Calu3 (cell line): ENCODE measurements at places on chromosomes 6 and 20.

DNA sequence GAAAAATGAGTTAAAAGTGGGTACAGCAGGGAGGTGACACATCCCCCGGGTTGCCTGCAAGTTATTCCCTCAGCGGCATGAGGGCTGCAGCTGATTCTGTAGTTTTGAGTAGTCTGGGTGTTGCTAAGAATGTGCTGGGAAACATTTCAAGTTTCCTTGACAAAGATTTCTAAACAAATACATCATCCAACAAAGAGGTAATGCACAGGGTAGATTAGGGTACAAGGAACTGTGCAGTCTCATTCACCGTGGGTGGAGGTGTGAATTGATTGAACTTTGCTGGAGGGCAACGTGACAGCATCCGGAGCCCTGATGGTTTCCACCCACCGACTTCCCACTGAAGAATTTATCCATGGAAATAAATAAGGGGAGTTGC, 21.8 kb downstream of the CASS4 start:
- DNase-seq, result no peak

- DNase-seq, result no peak
Measured at GRCh38 chr6:39527792-39528564, 197.2 kb downstream of the KIF6 start.

DNA sequence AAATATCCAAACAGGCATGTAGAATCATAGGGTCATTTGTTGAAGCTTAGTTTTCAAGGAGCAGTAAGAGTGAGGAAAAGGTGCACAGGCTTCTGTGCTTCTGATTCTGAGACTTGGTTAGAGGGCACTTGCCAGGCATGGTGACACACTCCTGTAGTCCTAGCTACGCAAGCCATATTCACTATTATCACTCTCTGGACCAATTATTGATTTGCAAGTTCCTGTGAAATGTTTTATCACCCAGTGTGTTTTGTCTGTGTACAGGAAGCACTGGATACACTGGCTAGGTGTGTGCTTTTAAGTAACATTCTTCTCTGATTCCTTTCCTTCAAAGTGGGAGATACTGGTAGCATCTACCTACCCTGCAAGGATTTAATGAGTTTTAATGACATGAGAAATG, 76.3 kb downstream of the JARID2 start:
- no peak for DNase-seq

DNA sequence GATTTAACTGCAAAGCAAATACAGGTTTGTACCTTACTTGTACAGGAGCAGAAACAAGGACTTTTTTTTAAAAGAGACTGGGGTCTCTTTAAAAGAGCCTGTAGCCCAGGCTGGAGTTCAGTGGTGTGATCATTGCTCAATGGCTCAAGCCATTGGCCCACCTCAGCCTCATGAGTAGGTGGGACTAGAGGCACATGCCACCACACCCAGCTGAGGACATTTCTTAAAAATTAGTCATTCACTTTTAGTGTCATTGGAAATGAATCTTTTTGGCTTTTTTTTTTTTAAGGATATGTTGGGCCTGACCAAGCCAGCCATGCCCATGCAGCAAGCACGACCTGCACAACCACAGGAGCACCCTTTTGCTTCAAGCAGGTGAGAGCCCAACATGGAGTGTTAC, 16.9 kb downstream of the SEC23B start:
- no peak for DNase-seq

- DNase-seq, result no peak
Measured at GRCh38 chr20:10669843-10670446, 3.9 kb downstream of the JAG1 start.

DNA sequence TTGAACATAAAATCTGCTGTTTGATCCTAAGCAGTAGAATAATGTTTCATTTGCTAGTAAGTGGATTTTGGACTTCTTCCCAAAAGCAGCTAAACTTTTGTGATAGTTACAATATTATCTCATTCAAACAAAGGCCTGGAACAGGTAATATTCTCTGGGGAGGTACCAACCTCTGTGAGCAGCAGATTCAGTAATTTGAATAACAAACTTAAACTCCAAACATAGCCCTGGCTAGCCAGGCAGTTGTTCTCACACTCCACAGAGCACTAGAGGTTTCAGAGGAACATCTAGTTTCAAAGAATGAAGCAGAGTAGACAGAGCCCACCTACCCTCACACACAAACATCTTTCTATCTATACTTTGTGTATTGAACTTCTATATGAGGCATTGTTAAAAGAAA, 40.9 kb downstream of the LGSN start:
- DNase-seq, result no peak

- no peak for DNase-seq
Measured at GRCh38 chr6:75077701-75078100, 128.2 kb downstream of the COL12A1 start.

DNA sequence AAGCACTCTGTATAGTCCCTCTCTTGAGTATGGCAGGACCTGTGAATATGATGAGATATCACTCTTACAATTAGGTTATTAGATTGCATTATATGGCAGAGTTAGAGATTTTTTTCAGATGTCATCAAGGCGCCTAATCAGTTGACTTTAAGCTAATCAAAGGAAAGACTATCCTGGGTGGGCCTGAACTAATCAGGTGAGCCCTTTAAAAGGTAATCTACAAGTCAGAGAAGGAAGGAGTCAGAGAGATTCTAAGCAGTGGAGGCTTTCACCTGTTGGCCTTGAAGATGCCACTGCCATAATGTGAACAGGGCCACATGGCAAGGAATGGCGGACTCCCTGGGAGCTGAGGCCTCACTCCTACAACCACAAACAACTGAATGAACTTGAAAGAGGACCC, 151.5 kb downstream of the BFSP1 start:
- no peak for DNase-seq

DNA sequence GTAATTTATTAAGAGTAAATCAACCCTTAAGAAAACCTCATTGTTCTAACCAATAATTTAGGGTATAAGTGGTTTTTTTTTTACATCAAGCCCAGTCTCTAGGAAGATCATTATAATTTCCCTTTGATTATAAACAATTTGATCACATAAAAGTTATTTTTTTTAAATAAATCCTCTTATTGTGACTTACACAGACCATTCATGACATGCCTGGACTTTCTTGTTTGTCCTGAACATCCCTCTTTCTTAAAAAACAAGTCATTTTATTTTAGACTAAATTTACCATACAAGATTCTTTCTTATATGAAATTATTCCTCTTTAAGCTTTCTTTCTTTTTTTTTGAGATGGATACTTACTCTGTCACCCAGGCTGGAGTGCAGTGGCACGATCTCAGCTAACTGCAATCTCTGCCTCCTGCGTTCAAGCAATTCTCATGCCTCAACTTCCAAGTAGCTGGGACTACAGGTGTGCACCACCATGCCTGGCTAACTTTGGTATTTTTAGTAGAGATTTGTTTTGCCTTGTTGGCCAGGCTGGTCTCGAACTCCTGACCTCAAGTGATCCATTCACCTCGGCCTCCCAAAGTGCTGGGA, 53.6 kb upstream of the AGPAT4 start:
- DNase-seq, result no peak

- peak; percentile 95 for DNase-seq
Measured at GRCh38 chr6:31462964-31463870, 34.7 kb upstream of the MICB start.

DNA sequence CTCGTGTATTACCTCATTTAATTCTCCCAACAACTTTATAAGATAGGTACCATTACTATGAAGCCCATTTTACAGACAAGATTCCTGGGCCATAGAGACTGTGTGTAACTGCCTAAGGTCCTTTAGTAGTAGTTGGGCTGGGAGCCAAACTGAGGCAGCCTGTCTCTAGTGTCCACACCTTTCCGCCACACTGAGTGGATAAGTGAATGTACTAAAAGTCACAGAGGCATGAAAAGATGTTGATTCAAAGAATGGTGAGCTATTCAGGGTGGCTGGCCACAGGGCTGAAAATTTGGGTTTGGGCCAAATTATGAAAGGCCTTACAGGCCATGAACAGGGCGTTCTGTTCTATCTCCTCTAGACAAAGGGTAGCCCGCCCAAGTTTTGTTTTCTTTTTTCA, 11.0 kb downstream of the CD24 start:
- no peak for DNase-seq

GRCh38 chr6:159098636-159099106, 53.9 kb upstream of the TAGAP start:
- DNase-seq, result no peak

GRCh38 chr6:27601668-27602254, 128.9 kb upstream of the ZNF184 start:
- no peak for DNase-seq

- peak; percentile 59 for DNase-seq
Measured at GRCh38 chr6:17589406-17590096, 10.6 kb upstream of the FAM8A1 start.

GRCh38 chr6:21149470-21149869, 444.1 kb upstream of the SOX4 start:
- no peak for DNase-seq

GRCh38 chr6:87907521-87907920, 140.1 kb upstream of the SPACA1 start:
- DNase-seq, result no peak

GRCh38 chr6:12200015-12200564, 90.1 kb upstream of the EDN1 start:
- DNase-seq, result no peak

- DNase-seq, result no peak
Measured at GRCh38 chr20:48681201-48681872, 146.5 kb downstream of the PREX1 start.

DNA sequence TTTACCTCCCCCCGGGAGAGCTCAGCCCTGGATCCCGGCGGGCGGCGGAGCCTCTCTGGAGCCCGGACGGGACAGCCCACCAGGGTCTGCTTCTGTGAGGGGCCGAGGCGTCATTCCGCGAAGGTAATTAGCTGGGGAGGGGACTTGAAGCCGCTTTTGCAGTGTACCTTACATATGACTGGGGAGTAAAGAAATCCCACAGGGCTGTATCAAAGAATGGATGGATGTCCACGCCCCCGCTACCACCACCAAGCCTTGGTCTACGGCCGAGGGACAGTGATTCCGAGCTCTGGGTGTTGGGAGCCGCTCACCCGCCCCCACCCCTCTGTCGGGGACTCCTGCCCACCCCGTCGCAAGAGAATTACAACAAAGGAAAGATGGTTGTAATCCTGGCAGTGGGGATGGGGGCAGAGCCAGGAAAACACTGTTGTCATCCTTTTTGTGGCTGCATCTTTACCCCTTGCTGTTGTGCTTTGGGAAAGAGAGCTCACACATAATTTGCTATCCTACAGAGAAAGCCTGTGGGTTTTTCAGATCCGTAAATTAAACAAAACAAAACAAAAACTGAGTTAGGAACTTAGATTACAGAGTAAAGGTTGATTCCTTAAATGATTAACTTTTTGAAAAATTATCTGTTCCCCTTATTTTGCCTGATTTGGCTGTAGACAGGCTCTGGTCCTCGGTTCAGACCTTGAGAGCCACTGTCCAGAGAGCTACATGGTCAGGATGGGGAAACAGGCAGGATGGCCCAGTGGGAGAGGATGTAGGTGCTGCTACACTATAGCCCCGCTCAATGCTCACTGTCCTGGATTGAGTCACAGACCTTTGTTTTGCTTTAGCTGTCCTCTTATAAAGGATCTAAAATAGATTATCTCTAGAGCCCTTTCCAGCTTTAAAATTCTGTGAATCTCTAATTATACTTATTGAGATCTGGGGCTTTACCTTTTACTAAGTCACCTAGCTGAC, 997 bp upstream of the FBXO30 start:
- DNase-seq, result no peak

- no peak for DNase-seq
Measured at GRCh38 chr6:107490566-107491137, 735 bp downstream of the SOBP start.

GRCh38 chr6:129865013-129865412, 3.9 kb upstream of the TMEM244 start:
- no peak for DNase-seq

DNA sequence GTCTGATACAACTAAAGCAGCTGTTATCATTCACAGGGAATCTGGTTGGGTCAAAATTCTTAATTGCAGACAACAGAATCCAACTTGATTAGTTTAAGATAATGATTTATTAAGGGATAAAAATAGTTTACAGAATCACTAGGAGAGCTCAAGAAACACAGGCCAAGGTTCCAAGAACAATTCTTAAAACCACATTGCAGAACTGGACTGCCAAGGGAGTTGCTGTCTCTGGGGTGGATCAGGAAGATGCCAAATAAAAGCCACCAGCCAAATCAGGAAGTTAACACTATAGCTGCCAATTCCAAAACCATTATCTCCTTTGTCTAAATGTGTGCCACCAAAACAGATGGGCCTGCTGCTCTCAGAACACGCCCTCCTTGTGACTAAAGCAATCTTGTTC, 53.7 kb downstream of the NUDT3 start:
- no peak for DNase-seq

DNA sequence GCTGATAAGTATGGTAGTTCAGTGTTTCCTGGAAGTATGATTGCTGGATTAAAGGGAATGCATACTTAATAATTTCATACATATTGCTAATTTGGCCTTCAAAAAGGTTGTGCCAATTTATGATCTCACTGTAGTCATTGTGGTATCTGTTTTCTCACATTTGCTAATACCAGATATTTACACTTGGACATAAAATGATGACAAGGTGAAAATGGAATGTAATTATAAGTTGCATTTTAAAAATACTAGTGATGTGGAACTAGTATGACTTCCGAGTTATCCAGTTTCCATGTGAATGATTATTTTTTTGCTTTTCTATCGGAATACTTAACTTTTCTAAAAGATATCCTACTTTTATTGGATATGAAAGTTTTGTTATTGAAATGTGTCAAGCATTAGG, 15.4 kb downstream of the RWDD1 start:
- DNase-seq, result no peak

- no peak for DNase-seq
Measured at GRCh38 chr6:168640181-168640580, 199.2 kb downstream of the SMOC2 start.
